ENCODE measurements at places on chromosomes 6 and 20.

DNA sequence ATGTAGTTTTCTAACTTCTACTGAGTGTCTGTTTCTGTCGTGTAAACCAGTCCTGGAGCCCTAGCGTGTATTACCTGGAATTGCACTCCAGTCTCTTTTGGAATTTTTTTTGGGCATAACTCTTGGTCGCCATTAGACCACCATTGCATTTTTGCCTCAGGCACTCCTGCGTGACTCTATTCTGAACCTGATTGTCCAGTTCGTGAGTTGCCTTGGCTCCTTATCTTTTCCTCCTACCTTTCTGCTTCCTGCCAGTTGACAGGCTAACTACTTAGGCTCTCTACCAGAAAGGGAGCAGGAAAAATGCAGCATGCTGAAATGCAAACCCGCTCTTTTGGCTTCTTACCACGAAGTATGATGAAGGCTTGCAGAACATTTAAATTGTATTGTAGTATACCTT, 490.9 kb upstream of the SOX4 start:
- DNase-seq = no peak

- DNase-seq = no peak
Observed at GRCh38 chr6:157806856-157807215, 16.2 kb upstream of the SNX9 start.

DNA sequence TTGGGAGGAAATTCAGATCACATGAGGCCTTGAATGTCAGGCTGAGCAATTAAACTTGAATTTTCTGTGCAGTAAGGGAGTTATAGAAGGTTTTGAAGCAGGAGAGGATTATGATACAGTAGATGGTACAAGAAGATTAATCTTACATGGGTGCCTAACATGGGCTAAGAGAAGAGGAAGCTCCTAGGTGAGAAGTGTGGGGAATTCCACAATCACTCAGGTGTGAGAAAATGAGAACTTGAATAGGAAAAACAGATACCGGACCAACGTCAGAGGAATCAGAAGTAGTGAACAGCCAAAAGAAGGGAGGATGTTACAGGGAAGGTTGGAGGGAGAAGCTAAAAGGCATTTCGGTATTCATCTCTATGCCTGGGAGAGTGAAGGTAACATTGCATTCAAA, 250.7 kb upstream of the SLC35B3 start:
- DNase-seq = no peak

DNA sequence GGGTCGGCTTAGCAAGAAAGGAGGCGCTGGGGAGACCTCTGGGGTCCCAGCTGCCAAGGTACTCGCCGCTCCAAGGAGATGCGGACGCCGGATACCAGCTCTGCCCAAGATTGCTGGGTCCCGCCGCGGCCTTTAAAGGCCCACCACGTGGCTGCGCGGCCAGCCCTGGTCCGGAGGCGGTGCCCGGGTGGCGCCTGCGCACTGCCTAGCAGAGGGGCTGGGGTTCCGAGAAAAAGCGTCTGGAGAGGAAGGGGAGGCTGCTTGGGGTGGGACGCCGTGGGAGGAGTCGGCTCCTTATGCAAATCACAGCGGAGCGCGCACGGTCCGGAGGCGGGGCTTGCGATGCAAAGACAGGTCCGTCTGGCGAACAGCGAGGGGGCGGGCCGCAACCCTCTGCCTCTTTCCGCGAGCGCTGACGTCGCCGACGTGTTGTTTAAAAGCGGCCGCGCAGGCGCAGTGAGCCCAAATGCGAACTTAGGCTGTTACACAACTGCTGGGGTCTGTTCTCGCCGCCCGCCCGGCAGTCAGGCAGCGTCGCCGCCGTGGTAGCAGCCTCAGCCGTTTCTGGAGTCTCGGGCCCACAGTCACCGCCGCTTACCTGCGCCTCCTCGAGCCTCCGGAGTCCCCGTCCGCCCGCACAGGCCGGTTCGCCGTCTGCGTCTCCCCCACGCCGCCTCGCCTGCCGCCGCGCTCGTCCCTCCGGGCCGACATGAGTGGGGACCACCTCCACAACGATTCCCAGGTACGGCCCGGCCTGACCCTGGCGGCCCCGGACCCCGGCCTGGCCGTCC, at the start of gene TOP1:
TOP1 (plus strand) TSS at position 464 of the 791 bp plus-strand sequence; CDS start at position 710, 246 bp downstream.
- peak; percentile 97 for DNase-seq

GRCh38 chr6:3228046-3228671, 706 bp upstream of the TUBB2B start:
- no peak for DNase-seq

GRCh38 chr6:134391205-134391604, 73.3 kb upstream of the SGK1 start:
- no peak for DNase-seq

DNA sequence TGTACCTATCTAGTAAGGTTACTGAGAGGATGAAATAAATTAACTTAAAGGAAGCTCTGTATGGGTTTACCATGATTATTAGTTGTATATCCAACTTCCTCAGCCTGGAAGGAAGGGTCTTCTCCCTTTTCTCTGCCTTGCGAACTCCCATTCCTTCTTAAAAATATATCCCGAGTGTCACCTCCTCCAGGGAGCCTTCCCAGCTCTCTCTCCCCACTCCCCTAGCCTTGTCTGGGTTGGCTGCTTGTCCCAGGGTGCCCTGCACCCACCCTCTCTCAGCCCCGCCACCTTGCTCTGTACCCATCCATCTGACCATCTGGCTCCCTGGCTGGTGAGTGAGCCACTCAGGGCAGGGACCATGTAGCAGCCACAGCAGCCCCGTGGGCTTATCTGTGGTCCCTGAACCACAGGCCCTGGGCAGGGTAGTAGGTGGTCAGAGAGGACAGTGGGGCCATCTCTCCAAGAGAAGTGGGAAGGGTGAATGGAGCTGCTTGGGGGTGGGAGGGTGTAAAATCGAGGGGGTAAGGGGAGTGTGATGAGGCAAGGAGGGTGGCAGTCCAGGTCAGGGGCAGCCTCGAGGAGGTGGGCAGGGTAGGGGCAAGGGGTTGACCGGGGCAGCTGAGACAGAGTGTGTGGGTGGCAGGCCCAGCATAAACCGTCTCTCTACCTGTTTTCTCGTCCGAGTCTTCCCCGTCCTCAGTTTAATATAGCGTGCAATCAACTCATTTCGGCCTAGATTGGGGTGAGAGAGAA, 12.8 kb downstream of the TEAD3 start:
- no peak for DNase-seq

Data from AML-193 (cell line).